B cell (primary cell): ENCODE measurements at places on chromosomes 6 and 20.

DNA sequence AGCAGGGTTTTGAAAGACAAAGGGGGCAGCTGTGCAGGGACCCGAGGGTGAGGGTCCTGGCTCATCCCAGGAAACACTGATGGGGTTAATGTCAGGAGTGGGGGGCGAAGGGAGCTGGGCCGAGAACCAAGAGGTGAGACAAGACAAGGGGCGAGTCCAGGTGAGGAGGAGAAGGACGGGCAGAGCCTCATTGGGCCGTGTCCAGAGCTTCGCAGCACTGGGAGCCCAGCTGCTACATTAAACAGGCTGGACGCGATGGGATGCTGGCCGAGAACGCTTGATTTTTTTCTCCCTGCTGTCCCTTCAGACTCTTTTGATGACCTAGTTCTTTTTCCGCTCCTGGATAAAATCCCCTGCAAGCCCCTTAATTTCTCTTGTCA, 172.8 kb upstream of the SNX9 start:
- no peak for DNase-seq

GRCh38 chr20:8933381-8933807, 135.5 kb upstream of the PLCB4 start:
- DNase-seq = no peak

DNA sequence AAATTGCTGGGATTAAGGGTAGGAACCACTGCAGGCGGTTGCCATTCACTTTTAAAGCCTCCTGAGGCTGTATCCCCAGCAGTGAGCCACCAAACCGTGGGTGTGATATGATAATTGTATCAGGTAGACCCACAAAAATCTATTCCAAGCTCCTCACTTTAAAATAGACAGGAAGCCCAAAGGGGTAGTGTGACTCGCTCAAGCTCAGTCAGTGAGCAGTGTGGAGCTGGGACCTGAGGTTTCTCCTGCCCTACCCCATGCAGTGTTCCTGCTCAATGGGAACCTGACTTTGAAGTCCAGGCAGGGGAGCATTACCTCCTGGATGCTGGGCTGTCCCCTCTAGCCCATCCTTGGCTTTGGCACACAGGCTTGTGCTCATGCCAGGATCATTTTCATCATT, 14.9 kb upstream of the MAPRE1 start:
- no peak for DNase-seq

DNA sequence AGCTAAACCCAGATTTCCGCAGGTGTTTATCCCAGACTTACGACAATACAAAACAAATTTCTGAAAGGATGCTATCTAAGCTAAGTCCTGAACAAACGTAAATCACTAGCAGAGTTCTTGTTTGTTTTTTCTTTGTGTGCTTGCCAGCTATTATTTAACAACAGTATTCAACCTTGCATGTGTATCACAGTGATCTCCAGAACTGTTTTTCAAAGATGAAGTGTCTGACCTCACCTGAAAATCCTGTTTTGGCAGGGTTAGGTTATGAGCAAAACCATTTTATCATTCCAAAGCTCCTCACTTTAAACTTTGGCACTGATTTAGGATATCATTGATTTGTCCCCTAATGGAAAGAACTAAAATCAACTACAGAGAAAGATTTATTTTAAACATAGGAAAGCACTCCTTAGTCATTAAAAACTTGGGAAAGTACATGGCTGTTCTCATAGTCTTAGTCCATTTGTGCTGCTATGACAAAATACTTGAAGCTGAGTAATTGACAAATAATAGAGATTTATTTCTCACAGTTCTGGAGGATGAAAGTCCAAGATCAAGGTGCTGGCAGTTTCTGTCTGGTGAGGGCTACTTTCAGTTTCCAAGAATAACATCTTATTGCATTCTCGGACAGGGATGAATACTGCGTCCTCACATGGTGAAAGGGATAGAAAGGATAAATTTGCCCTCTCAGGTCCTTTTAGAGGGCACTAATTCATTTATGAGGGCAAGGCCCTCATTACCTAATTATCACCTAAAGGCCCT, 20.8 kb upstream of the BMP5 start:
- no peak for DNase-seq

- DNase-seq = no peak
These were observed 106.9 kb downstream of the FAM50B start for GRCh38 chr6:3956054-3956453.

- no peak for DNase-seq
These were observed 46.8 kb upstream of the TMEM217 start for GRCh38 chr6:37304766-37305165.

GRCh38 chr6:170039156-170040114, 251.4 kb downstream of the DLL1 start:
- DNase-seq = no peak

GRCh38 chr6:52976591-52977035, 18.5 kb downstream of the GSTA4 start:
- no peak for DNase-seq

DNA sequence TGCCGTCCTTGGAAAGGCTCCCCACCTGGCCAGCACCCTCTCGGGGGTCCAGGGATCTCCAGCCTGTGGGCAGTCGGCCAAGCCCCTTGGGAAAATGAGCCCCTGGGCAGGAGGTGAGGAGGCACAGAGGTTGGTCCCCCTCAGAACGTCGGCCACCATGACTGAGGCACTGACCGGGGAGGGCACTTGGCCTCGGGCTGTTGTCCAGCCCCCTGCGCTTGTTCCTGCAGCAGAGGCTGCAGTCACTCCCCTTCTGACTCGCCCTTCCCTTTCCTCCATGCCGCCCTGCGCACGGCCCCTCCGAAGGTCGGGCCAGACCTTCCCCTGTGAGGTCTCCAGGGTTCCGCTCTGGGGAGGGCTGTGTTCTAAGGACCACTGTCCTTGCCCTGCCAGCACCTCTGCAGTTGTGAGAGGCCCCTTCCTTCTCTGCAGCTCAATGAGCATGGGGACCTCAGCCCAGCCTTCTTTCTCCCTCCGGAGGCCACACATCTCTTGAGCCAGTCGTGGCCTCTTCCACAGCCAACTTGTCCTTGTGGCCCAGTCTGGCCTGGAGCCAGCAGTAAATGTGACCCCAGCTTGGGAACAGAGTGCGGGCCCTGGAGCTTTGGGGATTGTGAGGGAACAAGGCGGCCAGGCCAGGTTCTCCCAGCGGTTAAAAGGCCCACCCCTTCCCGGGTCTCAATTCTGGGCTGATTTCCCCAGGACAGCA, 195.5 kb downstream of the DLL1 start:
- no peak for DNase-seq

GRCh38 chr6:753486-753885, 60.5 kb upstream of the EXOC2 start:
- DNase-seq = no peak

- no peak for DNase-seq
These were observed 31.0 kb downstream of the TIAM2 start for GRCh38 chr6:155026022-155026705.

DNA sequence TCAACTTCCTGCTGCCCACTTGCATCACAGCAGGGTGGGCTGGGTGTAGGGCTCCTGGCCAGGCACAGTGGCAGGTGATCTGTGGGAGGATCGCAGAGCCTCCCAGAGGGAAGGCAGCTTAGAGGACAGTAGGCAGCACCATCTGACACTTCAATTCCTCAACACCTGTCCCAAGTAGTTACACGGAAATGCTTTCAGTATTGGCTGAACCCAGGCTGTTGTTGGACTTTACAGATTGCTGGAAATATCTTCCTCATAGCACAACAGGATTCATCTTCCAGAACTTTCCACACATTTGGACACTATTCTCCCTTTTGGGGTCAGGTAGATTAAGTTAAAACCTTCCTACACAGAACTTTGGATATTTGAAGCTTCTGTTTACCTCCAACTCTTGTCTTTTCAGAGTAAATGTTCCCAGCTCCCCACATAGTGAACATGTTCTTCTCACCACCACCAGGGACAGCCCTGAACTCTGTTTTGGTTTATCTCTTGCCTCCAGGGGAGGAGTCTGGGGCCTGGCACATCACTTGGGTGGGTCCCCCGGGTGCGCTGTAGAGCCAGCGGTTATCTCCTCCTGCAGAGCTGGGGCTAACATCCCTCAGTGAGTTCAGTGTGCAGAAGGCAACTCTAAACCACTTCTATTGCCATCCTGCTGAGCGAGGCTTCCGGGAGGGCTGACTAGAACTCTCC, 3.5 kb upstream of the SLC22A2 start:
- no peak for DNase-seq

DNA sequence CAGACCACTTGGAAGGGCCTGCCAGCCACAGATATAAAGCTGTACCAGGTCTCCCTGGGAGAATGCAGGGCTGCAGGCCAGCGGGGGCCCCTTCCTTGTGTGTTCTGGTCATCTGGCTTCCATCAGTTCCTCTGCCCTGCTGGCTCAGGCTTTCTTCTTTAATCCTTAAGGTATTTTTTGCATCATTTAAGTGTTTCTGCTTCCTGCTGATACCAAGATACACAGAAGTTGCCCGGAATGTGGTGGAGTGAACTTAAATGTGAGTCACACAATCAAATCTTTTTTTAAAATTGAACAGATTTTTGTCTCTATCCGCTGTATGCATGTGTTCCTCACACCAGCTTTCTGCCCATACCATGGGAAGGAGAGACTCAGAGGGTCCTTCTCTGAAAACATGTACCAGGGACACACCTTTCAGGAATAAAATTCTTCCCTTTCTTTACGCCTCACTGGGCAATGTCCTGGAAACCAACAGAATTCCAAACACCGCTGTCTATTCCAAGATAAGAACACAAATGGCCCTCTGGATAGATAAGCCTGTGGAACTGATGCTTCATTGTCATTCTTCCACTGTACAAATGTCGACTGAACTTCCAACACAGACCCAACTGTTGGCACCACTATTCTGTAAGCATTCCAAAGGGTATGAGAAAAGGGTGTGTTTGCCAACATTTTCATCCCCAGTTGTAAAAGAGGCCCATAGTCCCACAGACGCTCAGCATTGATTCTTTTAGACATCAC, 206.2 kb upstream of the MYLIP start:
- DNase-seq = no peak

DNA sequence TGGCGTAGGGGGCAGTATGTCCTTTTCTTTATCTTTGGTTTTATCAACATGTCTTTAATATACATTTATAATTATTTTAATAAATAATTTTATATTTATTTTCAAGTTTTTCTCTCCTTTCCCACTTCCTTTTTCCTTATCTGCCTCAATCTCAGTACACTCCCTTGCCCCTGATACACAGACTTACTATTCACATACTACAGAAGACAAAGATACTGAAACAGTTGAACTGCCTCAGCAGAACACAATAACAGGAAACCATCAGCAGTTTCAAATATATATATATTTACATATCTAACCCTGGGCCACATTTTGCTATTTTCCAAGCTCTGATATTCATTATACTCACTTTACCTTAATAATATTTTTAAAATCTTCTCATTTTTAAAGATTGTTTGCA, 19.8 kb downstream of the IBTK start:
- no peak for DNase-seq

GRCh38 chr6:166614171-166614583, 12.9 kb downstream of the RPS6KA2 start:
- no peak for DNase-seq

DNA sequence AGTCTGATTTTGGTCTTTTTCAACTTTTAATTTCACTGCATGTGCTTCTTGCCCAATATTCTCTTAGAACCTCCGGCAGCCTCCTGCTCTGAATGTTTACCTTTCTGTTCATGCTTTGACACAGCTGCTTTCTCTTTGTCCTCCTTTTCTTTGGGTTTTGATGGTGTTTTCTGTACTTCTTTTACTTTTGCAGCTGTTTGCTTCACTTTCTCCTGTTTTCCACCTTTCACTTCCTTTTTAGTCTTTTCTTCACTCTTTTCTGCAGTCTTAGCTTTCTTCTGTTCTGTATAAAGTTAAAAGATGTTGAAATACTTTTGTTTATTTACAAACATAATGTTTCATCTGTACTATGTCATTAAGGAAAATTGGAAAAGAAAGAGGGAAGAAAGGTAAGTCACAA, 133.1 kb downstream of the TRDN start:
- no peak for DNase-seq

DNA sequence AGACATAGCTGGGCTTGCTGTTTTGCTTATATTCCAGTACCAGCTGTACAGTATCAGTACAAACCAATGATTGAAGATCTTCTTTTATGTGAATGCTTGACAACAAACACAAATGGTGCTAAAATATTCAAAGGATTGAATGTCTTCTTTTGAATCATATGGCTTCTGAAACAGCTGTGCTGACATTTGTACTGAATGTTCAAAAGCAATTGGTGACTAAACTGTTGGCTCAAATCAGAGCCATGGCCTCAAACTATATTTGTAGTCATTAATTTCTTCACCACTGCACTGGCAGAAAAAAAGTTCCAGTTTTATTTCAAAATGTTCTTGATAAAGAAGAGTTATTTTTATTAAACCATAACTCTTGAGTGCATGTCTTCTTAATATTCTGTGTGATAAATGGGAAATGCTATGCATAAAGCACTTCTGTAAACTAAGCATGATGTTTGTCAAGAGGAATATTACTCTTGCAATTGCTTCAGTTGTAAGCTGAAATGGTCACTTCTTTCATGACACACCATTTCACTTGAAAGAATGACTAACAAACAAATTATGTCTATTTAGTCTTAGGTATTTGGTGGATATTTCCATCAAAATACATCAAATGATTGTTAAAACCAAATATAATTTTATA, 45.9 kb upstream of the CENPW start:
- no peak for DNase-seq
